Central memory CD8-positive, alpha-beta T cell (primary cell): ENCODE measurements at places on chromosomes 5 and 9.

- H3K4me3 ChIP-seq: no peak overlapping the region
- H3K4me1 ChIP-seq: peaks cover 12% of the 10 kb centered on the region
- H3K27me3 ChIP-seq: no peaks in the 10 kb centered on the region
Measured at GRCh38 chr5:172266071-172266675, 17.4 kb downstream of the UBTD2 start.

DNA sequence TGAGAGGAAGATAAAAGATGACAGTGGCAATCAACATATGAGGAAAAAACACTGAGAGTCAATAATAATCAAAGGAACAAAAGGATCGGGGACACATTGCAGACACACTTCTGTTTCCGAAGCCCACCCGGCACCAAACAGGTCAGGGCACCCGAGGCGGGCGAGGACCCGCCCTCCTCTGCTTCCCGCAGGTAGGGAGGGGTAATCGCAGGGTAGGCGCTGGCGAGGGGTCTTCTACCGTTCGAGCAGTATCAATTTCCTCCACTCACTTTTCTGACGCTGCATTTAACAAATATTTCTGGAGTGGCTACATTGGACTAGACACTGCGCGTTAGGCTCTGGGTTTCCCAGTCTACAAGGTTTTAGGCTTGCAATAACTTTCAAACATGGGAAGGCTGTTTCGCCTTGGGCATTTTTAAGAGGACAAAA is 1.3 kb downstream of the TXN start:
- no peak for DNase-seq
- H3K27ac ChIP-seq: peak overlapping the region; percentile 86
- peak overlapping the region; percentile 96 for H3K4me3 ChIP-seq
- H3K36me3 ChIP-seq: peaks cover 8% of the 10 kb centered on the region
- H3K27me3 ChIP-seq: no peaks in the 10 kb centered on the region

- no peaks in the 10 kb centered on the region for H3K4me1 ChIP-seq
- H3K36me3 ChIP-seq: no peaks in the 10 kb centered on the region
- H3K4me3 ChIP-seq: no peak overlapping the region
Measured at GRCh38 chr9:87343816-87344430, 153.7 kb upstream of the DAPK1 start.

DNA sequence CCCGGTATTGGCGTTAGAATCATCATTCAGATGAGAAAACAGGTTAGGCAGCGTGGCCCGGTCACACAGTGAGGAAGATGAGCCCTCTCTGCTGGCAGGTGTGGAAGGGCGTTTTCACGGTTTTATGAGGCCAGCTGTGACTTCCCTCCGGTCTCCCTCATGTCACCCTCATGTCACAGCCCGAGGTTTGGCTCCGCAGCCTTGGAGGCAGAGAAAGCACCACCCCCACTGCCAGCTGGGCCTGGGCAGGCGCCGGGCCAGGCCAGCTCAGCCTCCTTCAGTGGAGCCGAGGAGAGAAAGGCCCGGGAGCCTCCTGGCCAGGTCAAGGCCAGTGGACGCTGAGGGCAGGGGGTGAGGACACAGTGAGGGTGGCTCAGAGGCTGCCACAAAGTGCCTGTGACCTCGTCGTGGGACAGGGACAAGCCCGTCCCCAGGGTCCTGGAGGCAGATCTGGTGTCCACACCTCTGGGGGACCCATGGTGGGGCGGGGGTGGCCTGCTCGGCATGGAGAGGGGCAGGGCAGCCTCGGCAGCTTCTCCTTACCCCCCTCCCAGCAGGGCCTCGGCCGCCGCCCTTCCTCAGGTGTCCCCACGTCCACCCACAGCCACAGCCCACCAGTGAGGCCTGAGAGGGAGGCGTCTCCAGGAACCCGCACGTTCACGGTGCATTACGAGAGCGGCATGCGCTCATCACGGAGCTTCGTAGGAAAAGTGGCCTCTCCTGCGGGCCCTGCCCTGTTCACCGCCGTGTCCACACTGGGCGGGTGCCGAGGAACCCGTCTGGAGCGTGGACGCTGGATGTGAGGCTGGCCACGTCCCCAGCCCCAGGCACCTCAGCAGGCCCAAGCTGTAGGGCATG is 32.2 kb downstream of the EXD3 start:
- no peaks in the 10 kb centered on the region for H3K27me3 ChIP-seq
- H3K4me3 ChIP-seq: no peak overlapping the region
- no peak overlapping the region for H3K27ac ChIP-seq
- H3K36me3 ChIP-seq: no peaks in the 10 kb centered on the region
- no peak for DNase-seq
- H3K4me1 ChIP-seq: peaks cover 7% of the 10 kb centered on the region

- H3K36me3 ChIP-seq: no peaks in the 10 kb centered on the region
- no peak for DNase-seq
- no peaks in the 10 kb centered on the region for H3K4me1 ChIP-seq
Measured at GRCh38 chr9:6367128-6367890, 39.1 kb downstream of the TPD52L3 start.

GRCh38 chr5:95923918-95924544 is 37.6 kb downstream of the ELL2 start:
- no peak overlapping the region for H3K4me3 ChIP-seq
- no peak for DNase-seq
- no peaks in the 10 kb centered on the region for H3K27me3 ChIP-seq
- peaks cover 13% of the 10 kb centered on the region for H3K36me3 ChIP-seq
- peaks cover 16% of the 10 kb centered on the region for H3K4me1 ChIP-seq

- DNase-seq: no peak
- H3K4me1 ChIP-seq: no peaks in the 10 kb centered on the region
- peaks cover 22% of the 10 kb centered on the region for H3K36me3 ChIP-seq
- H3K27ac ChIP-seq: no peak overlapping the region
Measured at GRCh38 chr5:135342551-135342875, 56.5 kb downstream of the MACROH2A1 start.

GRCh38 chr9:4604678-4605095 is 57.4 kb upstream of the PLPP6 start:
- H3K27me3 ChIP-seq: no peaks in the 10 kb centered on the region
- DNase-seq: peak; percentile 63
- H3K27ac ChIP-seq: peak overlapping the region; percentile 87
- peaks cover 17% of the 10 kb centered on the region for H3K36me3 ChIP-seq
- peaks cover 41% of the 10 kb centered on the region for H3K4me1 ChIP-seq

- peaks cover 56% of the 10 kb centered on the region for H3K27me3 ChIP-seq
- no peak for DNase-seq
- H3K36me3 ChIP-seq: peaks cover 2% of the 10 kb centered on the region
- H3K27ac ChIP-seq: no peak overlapping the region
- H3K4me3 ChIP-seq: no peak overlapping the region
- H3K4me1 ChIP-seq: no peaks in the 10 kb centered on the region
Measured at GRCh38 chr5:51395245-51395644, 12.0 kb downstream of the ISL1 start.

- H3K27me3 ChIP-seq: peaks cover 38% of the 10 kb centered on the region
- peaks cover 14% of the 10 kb centered on the region for H3K4me1 ChIP-seq
- H3K27ac ChIP-seq: no peak overlapping the region
Measured at GRCh38 chr9:132806306-132806705, 71.8 kb downstream of the AK8 start.

- H3K27ac ChIP-seq: no peak overlapping the region
- peaks cover 3% of the 10 kb centered on the region for H3K36me3 ChIP-seq
- peaks cover 19% of the 10 kb centered on the region for H3K27me3 ChIP-seq
- no peak overlapping the region for H3K4me3 ChIP-seq
- DNase-seq: no peak
Measured at GRCh38 chr5:32027717-32028458, 146.2 kb downstream of the GOLPH3 start.

- DNase-seq: no peak
- no peaks in the 10 kb centered on the region for H3K36me3 ChIP-seq
- no peaks in the 10 kb centered on the region for H3K27me3 ChIP-seq
- H3K4me1 ChIP-seq: no peaks in the 10 kb centered on the region
- no peak overlapping the region for H3K27ac ChIP-seq
Measured at GRCh38 chr5:57853929-57854697, 371.5 kb upstream of the ACTBL2 start.

DNA sequence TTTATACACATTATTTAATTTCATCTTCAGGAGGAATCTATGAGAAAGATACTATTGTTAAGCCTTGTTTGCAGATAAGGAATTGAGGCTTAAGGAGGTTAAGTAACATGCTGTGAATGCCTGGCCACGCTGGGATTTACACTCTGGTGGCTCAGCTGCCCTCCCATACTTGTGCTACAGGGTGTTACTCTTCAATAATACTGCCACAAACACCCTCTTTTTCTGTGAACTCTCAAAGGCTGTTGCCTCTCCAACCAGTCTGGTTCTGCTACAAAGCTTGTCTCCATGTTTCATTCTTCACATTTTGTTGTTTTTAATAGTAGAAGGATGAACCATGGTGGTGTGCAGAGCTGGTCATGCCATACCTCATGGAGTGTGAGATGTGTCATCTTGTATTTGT is 76.7 kb upstream of the TNFAIP8 start:
- no peak for DNase-seq
- peaks cover 98% of the 10 kb centered on the region for H3K4me1 ChIP-seq
- H3K27me3 ChIP-seq: no peaks in the 10 kb centered on the region
- H3K4me3 ChIP-seq: peak overlapping the region; percentile 98

DNA sequence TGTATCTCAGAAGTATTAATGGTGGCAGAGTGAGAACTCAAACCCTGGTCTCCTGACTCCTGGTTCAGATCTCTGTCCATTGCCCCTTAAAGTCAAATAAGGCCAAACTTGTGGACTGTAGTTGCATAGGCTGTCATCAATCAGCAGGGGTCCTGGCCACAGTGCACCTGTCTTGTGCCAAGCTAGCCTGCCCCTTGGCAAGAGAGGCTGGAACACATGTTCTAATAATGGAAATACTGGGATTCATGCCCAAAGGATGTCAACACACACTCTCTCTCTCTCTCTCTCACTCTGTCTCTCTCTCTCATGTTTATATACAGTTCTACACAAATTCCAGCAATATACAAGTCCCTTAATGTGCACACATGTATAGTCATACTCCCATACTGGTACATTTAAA is 44.3 kb downstream of the GLRA1 start:
- no peaks in the 10 kb centered on the region for H3K36me3 ChIP-seq
- no peak for DNase-seq
- H3K4me1 ChIP-seq: no peaks in the 10 kb centered on the region
- no peak overlapping the region for H3K27ac ChIP-seq

DNA sequence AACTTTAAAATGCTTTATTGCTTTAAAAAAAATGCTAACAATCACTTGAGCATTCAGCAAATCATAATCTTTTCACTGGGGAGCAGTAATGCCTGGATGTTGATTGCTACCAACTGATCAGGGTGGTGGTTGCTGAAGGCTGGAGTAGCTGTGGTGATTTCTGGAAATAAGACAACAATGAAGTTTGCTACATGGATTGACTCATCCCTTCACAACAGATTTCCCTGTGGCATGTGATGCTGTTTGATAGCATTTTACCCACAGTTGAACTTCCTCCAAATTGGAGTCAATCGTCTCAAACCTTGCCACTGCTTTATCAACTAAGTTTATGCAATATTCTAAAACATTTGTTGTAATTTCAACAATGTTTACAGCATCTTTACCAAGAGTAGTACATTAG is 83.3 kb downstream of the MLLT3 start:
- DNase-seq: no peak
- no peak overlapping the region for H3K4me3 ChIP-seq
- H3K4me1 ChIP-seq: peaks cover 31% of the 10 kb centered on the region
- peaks cover 5% of the 10 kb centered on the region for H3K36me3 ChIP-seq
- H3K27me3 ChIP-seq: no peaks in the 10 kb centered on the region
- no peak overlapping the region for H3K27ac ChIP-seq

- H3K4me1 ChIP-seq: peaks cover 81% of the 10 kb centered on the region
- H3K27ac ChIP-seq: peak overlapping the region; percentile 92
- peak overlapping the region; percentile 75 for H3K4me3 ChIP-seq
- peak; percentile 79 for DNase-seq
Measured at GRCh38 chr5:180803181-180804128, 849 bp upstream of the MGAT1 start.

GRCh38 chr9:38092200-38092524 is 23.1 kb upstream of the SHB start:
- peaks cover 5% of the 10 kb centered on the region for H3K4me1 ChIP-seq
- no peak for DNase-seq

DNA sequence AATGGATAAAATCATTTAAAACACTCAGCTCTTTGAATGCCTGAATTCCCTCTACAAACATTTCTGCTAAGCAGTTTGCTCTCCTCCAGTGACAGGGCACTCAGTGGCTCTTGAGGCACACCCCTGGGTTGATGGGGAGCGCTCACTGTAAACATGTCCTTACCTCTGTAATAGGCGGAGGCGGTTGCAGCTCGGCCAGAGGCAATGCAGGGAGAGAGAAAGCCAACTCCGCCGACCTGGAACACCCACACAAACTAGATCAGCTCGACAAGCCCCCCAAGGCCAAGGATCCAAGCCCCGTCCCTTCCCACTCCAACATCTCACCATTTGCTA is 329 bp downstream of the CDC23 start:
- peaks cover 22% of the 10 kb centered on the region for H3K36me3 ChIP-seq
- no peaks in the 10 kb centered on the region for H3K27me3 ChIP-seq
- H3K4me3 ChIP-seq: peak overlapping the region; percentile 99
- no peak for DNase-seq
- H3K27ac ChIP-seq: peak overlapping the region; percentile 98
- H3K4me1 ChIP-seq: peaks cover 16% of the 10 kb centered on the region

DNA sequence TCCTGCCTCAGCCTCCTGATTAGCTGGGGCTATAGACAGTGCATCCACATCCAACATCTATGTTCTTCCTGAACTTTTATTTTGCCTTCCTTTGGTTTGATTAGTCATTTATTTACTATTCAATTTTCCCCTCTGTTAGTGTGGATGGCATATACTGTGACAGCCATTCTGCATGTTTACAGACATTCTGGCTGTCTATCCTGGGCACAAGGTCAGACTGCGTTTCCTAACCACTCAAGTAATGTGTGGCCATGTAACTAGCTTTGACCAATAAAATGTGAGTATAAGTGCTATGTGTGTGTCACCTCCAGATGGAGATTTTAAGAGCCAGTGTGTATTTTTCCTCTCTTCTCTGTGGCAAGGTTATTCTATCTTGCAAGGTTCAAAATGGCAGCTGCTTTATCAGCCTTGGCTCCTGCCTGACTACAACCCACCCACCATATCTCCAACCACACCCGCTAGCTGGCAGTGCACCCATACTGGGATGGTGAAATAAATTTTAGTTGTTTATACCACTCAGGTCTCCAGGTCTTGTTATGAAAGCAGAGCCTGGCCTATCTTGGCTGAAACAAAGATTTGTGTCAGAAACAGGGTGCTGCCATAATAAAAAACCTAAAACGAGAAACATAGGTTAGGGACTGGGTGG is 32.2 kb downstream of the PDE6A start:
- peaks cover 57% of the 10 kb centered on the region for H3K27me3 ChIP-seq
- H3K4me1 ChIP-seq: no peaks in the 10 kb centered on the region
- no peak overlapping the region for H3K4me3 ChIP-seq
- no peak overlapping the region for H3K27ac ChIP-seq
- DNase-seq: no peak

DNA sequence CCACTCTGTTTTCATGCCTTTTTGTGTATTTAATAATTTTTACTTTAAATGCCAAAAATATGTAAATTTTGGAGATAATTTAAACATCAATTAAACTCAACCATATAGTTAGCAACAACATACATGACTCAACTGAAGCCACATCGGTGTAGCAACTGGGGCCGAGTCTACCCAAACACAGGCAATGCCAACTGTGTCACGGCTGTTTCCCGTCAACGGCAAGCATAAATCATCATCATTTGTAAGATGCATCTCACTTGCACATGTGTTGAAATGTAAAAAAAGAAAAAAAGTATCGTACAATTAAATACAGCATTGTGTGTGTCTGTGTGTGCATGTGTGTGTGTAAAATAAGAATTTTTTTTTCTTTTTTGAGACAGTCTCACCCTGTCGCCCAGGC is 160.1 kb upstream of the TAS2R1 start:
- no peak overlapping the region for H3K27ac ChIP-seq
- H3K4me1 ChIP-seq: no peaks in the 10 kb centered on the region
- H3K27me3 ChIP-seq: no peaks in the 10 kb centered on the region
- H3K36me3 ChIP-seq: no peaks in the 10 kb centered on the region
- no peak for DNase-seq
- no peak overlapping the region for H3K4me3 ChIP-seq
